Lung (tissue), 17 donors: ENCODE measurements at places on chromosomes 6 and 20. TPM values are rescaled to one million over a fixed set of nuclear protein-coding genes. Genes with fewer than 3 reads are reported as not detected.

FOXO3 gene
- total RNA-seq, result 101 TPM

GRCh38 chr6:143064271-143064670, 3.6 kb downstream of the AIG1 start:
- DNase-seq, result no peak
- no peaks in the 10 kb centered on the region for H3K36me3 ChIP-seq
- H3K27ac ChIP-seq, result no peak overlapping the region
- H3K4me3 ChIP-seq, result no peak overlapping the region
- H3K4me1 ChIP-seq, result peaks cover 3% of the 10 kb centered on the region
- no peaks in the 10 kb centered on the region for H3K27me3 ChIP-seq

DNA sequence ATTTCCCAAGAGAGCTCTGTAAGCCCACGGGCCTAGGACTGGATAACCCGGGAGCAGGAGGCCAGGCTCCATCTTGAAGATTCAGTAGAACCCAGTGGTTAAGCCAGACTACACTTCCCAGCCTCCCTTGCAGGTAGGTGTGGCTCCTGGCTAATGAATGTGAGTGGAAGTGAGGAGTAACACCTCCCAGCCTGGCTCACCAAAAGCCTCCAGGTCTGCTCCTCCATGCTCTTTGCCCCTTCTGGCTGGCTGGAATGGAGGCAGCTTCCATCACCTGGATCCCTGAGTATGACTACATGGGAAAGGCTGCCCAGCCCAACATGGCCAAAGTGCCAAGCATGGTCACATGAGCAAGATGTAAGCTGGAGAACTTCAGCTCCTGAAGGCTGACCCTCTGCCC, 9.7 kb downstream of the LRRN4 start:
- no peak overlapping the region for H3K27ac ChIP-seq
- no peaks in the 10 kb centered on the region for H3K4me1 ChIP-seq
- no peak overlapping the region for H3K4me3 ChIP-seq
- no peak for DNase-seq
- H3K27me3 ChIP-seq, result no peaks in the 10 kb centered on the region

DNA sequence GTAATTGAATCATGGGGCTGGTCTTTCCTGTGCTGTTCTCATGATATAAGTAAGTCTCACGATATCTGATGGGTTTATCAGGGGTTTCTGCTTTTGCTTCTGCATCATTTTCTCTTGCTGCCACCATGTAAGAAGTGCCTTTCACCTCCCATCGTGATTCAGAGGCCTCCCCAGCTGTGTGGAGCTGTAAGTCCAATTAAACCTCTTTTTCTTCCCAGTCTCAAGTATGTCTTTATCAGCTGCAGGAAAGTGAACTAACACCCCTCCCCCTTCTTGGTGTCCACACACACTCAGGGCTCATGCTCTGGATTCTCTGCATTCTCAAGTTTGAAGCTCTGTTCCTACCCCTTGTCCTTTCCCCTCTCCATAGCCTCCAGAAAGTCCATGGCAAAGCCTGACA, 107.1 kb downstream of the THBS2 start:
- H3K4me1 ChIP-seq, result peaks cover 7% of the 10 kb centered on the region
- H3K27ac ChIP-seq, result no peak overlapping the region
- no peaks in the 10 kb centered on the region for H3K36me3 ChIP-seq

DNA sequence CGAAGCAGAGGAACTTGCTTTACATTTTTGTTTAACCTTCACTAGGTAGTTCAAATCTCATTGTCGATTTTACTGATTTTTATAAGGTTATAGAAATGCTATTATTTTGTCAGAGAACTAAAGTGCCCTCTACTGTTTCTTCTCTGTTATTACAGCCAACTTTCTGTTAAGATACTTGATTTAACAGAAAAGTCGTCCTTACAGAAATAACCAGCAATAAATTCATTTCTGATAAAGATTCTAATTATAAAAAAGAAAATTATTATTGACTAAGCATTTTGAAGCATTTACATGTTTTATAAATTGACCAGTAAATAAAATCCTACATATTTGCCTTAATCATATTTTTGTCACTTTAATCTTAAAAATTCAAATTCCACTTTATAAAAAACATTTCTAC, 60.8 kb downstream of the OGFRL1 start:
- no peak overlapping the region for H3K4me3 ChIP-seq
- no peak overlapping the region for H3K27ac ChIP-seq
- H3K36me3 ChIP-seq, result no peaks in the 10 kb centered on the region
- peaks cover 18% of the 10 kb centered on the region for H3K4me1 ChIP-seq
- no peaks in the 10 kb centered on the region for H3K27me3 ChIP-seq
- peak; percentile 63 for DNase-seq

GRCh38 chr6:85421181-85421580, 28.7 kb upstream of the NT5E start:
- H3K4me3 ChIP-seq, result no peak overlapping the region
- no peaks in the 10 kb centered on the region for H3K36me3 ChIP-seq
- H3K4me1 ChIP-seq, result no peaks in the 10 kb centered on the region
- H3K27me3 ChIP-seq, result no peaks in the 10 kb centered on the region
- H3K27ac ChIP-seq, result no peak overlapping the region

PBX2 gene
- total RNA-seq, result 128 TPM

DNA sequence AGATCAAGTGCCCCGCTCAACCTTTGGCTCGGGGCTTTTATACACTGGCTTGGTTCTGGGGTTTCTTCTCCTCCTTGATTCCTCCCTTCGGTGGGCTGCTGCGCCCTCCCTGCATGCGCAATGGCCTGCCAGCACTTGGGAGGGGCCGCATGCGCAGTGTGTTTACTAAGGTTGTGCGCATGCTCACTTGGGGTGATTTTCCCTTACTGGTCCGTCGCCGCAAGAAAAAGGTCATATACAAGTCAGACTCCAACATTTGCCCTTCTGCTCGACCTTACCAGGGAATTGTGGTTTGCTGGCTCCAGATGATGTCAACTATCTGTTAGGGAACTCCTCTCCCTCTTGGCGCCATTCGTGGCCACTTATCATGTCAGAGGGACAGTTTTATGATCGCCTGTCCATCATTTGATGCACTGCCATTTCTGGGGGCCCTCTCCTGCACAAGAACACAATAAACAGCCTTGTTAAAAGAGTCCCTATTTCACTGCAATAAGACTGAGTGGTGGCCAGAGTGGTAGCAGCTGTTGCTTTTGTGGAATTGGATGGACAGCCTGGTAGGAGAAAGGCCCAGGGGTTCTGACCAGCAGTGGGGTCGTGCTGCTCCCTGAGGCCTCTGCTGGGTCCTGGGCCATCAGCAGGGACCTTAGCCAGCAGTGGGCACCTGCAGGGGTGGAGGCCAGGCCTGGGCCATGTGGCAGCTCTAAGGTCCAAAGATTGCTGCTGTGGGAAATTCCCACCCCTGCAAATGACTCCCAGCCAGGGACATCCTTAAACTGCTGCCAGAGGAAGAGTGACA, 2.8 kb upstream of the LBP start:
- no peaks in the 10 kb centered on the region for H3K36me3 ChIP-seq
- peak; percentile 90 for DNase-seq
- no peak overlapping the region for H3K4me3 ChIP-seq

- no peaks in the 10 kb centered on the region for H3K27me3 ChIP-seq
- H3K4me1 ChIP-seq, result peaks cover 9% of the 10 kb centered on the region
- no peak overlapping the region for H3K27ac ChIP-seq
- no peak overlapping the region for H3K4me3 ChIP-seq
- no peaks in the 10 kb centered on the region for H3K36me3 ChIP-seq
- DNase-seq, result no peak
Measured at GRCh38 chr20:17542481-17542880, 11.3 kb upstream of the BFSP1 start.

DNA sequence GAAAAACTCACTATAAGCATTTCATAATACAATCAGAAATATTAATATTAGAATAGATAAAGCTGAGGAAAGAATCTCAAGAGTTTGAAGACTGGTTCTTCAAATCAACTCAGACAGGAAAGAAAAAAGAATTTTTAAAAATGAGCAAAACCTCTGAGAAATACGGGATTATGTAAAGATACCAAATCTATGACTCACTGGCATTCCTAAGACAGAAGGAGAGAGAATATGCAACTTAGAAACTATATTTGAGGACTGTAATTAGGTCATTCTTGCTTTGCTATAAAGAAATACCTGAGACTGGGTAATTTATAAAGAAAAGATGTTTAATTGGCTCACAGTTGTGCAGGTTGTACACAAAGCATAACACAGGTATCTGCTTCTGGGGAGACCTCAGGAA, 665.1 kb downstream of the RNF144B start:
- H3K4me1 ChIP-seq, result no peaks in the 10 kb centered on the region
- no peak overlapping the region for H3K27ac ChIP-seq
- no peaks in the 10 kb centered on the region for H3K36me3 ChIP-seq
- H3K27me3 ChIP-seq, result no peaks in the 10 kb centered on the region
- DNase-seq, result no peak

GRCh38 chr6:21601932-21602390, 8.4 kb downstream of the SOX4 start:
- no peak overlapping the region for H3K27ac ChIP-seq
- H3K27me3 ChIP-seq, result no peaks in the 10 kb centered on the region
- no peaks in the 10 kb centered on the region for H3K36me3 ChIP-seq
- peaks cover 29% of the 10 kb centered on the region for H3K4me1 ChIP-seq
- no peak for DNase-seq

GRCh38 chr6:163288066-163288465, 126.5 kb upstream of the QKI start:
- no peak for DNase-seq
- H3K36me3 ChIP-seq, result no peaks in the 10 kb centered on the region
- H3K27me3 ChIP-seq, result no peaks in the 10 kb centered on the region
- no peaks in the 10 kb centered on the region for H3K4me1 ChIP-seq

MLIP gene
- total RNA-seq, result 0.51 TPM

DNA sequence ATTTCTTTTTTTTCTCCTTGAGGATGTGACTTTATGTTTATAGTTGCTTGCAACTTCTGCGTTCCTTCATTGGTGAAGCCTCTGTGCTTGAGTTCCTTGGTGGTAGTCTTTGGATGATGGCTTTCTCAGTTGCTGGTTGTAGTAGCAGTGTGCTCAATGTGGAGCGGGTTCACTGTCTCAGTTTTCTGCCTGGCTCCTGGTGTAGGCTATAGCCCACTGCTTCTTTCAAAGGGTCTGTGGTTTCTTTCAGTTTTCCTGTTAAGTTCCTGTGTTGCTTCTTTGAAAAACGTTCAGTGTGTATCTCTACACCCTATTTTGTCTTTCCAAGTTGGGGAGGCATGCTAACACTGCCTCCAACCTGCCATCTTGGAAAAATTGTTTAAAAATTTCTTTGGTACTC, 33.9 kb upstream of the ZBTB24 start:
- H3K36me3 ChIP-seq, result no peaks in the 10 kb centered on the region
- H3K27ac ChIP-seq, result no peak overlapping the region
- DNase-seq, result no peak
- H3K27me3 ChIP-seq, result no peaks in the 10 kb centered on the region
- H3K4me3 ChIP-seq, result no peak overlapping the region

DNA sequence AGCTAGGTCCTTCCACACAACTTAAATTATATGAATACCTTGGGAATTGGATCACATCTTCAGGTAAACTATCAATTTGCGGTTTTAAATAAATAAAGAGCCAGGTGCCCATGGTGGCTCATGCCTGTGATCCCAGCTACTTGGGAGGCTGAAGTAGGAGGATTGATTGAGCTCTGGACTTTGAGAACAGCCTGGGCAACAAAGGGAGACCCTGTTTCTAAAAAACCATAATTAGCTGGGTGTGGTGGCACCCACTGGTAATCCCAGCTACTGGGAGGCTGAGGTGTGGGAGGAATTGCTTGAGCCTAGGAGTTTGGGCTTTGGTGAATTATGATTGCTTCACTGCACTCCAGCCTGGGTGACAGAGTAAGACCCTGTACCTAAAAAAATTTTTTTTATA, 3.4 kb downstream of the GMNN start:
- peaks cover 4% of the 10 kb centered on the region for H3K36me3 ChIP-seq
- H3K4me1 ChIP-seq, result peaks cover 7% of the 10 kb centered on the region
- H3K27me3 ChIP-seq, result no peaks in the 10 kb centered on the region
- no peak for DNase-seq

DNA sequence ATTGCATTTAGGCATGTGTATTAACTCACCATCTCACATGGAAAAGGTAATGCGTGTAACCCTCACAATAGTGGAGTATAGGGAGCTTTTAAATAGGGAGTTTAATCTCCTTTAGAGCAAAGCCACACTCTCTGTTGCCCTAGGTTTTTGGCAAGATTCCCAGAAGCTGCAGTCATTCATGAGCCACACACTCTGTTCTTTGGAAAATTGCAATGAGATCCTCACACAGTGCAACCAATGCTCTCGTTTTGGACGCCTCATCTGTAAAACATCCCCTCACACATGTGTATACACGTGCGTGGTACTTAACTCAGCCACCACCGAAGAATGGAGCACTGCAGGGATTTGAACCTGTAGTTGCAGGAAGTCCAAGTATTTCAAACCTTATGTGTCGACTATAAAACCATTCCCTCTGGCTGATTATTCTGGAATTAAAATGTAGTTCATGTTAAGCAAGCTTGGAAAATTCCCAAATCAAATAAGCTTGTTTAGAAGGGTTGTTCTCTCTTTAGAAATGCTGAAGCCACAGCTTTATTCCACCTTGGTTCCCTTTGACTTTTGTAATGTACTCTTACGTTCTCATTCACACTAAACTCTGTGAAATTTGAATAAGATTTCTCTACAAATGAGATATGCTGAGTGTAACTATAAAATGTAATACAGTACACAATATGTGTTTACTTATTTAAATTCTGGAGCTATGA, 489.8 kb upstream of the MANEA start:
- H3K27ac ChIP-seq, result no peak overlapping the region
- DNase-seq, result peak; percentile 88
- H3K27me3 ChIP-seq, result no peaks in the 10 kb centered on the region
- H3K4me1 ChIP-seq, result no peaks in the 10 kb centered on the region
- no peak overlapping the region for H3K4me3 ChIP-seq

SMIM26 gene
- 53.5 TPM for total RNA-seq

GRCh38 chr6:19087897-19088296, 700.7 kb downstream of the RNF144B start:
- no peaks in the 10 kb centered on the region for H3K36me3 ChIP-seq
- H3K4me3 ChIP-seq, result no peak overlapping the region
- no peak overlapping the region for H3K27ac ChIP-seq
- no peak for DNase-seq
- no peaks in the 10 kb centered on the region for H3K4me1 ChIP-seq

- no peaks in the 10 kb centered on the region for H3K36me3 ChIP-seq
- H3K4me1 ChIP-seq, result no peaks in the 10 kb centered on the region
- no peak overlapping the region for H3K27ac ChIP-seq
- no peak overlapping the region for H3K4me3 ChIP-seq
- H3K27me3 ChIP-seq, result no peaks in the 10 kb centered on the region
Measured at GRCh38 chr6:20069021-20069522, 143.2 kb downstream of the MBOAT1 start.

PPIL1 gene
- total RNA-seq, result 17.7 TPM

GRCh38 chr6:142671791-142672190, 273.2 kb downstream of the HIVEP2 start:
- H3K36me3 ChIP-seq, result no peaks in the 10 kb centered on the region
- DNase-seq, result no peak
- no peak overlapping the region for H3K4me3 ChIP-seq
- H3K27ac ChIP-seq, result no peak overlapping the region
- no peaks in the 10 kb centered on the region for H3K27me3 ChIP-seq
- peaks cover 14% of the 10 kb centered on the region for H3K4me1 ChIP-seq

- no peaks in the 10 kb centered on the region for H3K36me3 ChIP-seq
- H3K27ac ChIP-seq, result peak overlapping the region; percentile 33
- no peak for DNase-seq
- H3K27me3 ChIP-seq, result no peaks in the 10 kb centered on the region
Measured at GRCh38 chr6:11021003-11021402, 23.1 kb downstream of the ELOVL2 start.

GRCh38 chr6:43671801-43672690, 15.5 kb downstream of the MRPS18A start:
- peak; percentile 84 for DNase-seq
- H3K27me3 ChIP-seq, result no peaks in the 10 kb centered on the region
- peaks cover 15% of the 10 kb centered on the region for H3K36me3 ChIP-seq
- peak overlapping the region; percentile 6 for H3K27ac ChIP-seq
- H3K4me3 ChIP-seq, result no peak overlapping the region
- peaks cover 54% of the 10 kb centered on the region for H3K4me1 ChIP-seq
